Foreskin keratinocyte (primary cell): ENCODE measurements at places on chromosomes 12 and 14. TPM values are rescaled to one million over a fixed set of nuclear protein-coding genes. Genes with fewer than 3 reads are reported as not detected.

GPR135 gene
- total RNA-seq = 0.60 and 0.99 TPM in 2 replicates

PTCSC3 gene
- total RNA-seq = not detected in 2 replicates

SPX gene
- 0.18 and 0.31 TPM in 2 replicates for total RNA-seq

SLCO1B1 gene
- not detected in 2 replicates for total RNA-seq

SERPINA12 gene
- total RNA-seq = not detected in 2 replicates

CLEC14A gene
- total RNA-seq = not detected in 2 replicates

P2RX2 gene
- not detected in 2 replicates for total RNA-seq

NYNRIN gene
- total RNA-seq = 11.1 and 16.3 TPM in 2 replicates
